Activated CD4-positive, alpha-beta T cell treated with anti-CD3 and anti-CD28 coated beads for 24 hours (primary cell): ENCODE measurements at places on chromosomes 2 and 18.

DNA sequence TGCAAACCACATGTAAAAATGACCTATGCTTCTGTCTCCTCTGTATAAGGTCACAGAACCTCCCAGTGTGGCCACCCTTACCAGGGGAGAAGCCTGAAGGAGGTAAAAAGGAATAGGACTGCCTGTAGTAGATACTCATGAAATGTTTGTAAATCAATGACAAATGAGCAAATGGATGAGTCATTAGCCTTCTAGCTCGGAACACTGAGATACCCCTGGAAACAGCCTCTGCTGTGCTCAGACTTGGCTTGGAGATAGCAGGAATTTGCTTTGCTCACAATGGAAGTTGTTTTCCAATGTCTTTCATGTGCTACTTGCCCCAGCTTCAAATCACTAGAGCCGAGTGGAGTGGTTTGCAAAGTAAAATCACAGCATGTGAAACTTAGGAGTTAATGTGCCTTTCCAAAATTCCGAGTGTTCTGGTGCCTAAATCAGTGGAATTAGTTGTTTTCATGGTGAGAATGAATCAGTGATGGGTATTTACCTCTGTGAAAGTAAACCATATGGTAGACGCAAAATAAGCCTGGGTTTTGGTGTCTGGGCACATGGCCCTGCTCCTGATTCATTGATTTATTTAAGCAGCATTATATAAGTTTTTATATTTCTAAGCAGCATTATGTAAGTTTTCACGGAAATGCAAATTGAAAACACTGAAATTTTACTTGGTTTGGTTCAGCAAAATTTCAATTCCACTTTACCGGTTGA lies 154.0 kb upstream of the MAP3K20 start:
- DNase-seq, result no peak

DNA sequence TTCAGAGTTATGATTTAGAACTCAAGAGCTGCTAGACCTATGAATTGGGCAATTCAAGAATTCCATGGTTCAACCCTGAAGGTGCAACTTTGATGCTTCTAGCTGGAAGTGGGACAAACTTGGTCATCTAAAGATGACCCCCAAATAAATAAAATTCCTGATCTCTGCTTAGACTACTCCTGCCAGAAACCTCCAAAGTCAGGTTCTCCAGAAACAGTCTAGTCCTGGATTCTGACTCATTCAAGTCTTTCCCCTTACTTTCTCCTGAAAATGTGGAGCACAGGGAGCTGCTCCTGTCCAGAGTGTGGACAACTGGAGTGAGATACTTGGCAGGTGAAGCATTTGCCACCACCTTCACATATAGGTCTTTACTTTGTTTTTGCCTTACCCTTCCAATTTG lies 557.7 kb upstream of the TNP1 start:
- DNase-seq, result no peak

- DNase-seq, result no peak
Observed at GRCh38 chr2:2577407-2577831, 246.3 kb upstream of the MYT1L start.

GRCh38 chr18:26865557-26865956 lies at the start of gene AQP4:
Gene AQP4 (minus strand): TSS chr18:26865707. CDS start chr18:26865689, 18 bp downstream.
- DNase-seq, result no peak

DNA sequence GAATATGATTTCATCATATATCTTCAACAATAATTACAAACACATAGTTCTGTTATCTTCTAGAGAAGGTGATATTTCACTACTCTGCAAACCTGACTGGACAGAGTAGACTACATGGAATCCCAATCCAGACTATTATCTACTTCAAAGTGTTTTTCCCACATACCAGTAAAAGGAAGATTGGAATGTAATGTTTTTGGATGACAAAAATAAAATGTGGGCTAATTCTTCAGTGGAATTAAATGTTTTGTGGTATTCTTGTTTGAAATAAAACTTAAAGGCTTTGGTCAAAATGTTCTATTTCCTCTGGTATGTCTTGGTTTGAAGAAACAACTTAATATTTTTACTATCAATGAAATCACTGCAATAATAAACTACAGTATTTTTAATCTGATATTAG lies 22.1 kb downstream of the COL5A2 start:
- no peak for DNase-seq

DNA sequence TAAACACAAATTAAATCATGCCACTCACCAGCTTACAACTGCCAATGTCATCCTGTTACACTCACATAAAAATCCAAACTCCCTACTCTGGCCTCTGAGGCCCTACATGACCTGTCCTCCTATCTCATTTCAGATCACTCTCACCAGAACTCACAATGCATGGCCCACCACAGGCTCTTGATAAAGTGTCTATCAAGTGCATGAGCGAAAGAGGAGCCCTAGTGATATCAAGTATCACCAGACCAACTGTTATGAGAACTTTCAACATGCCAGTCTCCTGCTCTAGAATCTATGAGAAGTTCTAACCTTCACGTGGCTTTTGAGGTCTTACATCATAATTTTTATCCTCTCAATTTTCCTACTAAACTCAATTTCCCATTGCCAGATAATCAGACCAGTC lies 76.4 kb upstream of the CD226 start:
- no peak for DNase-seq
